ENCODE measurements at places on chromosomes 16 and 17. TPM values are rescaled to one million over a fixed set of nuclear protein-coding genes. Genes with fewer than 3 reads are reported as not detected.

KRT28 gene
- not detected for total RNA-seq

HOXB2 gene
- total RNA-seq: 2.3 TPM

ATP2C2 gene
- not detected for total RNA-seq

DOC2B gene
- under 0.01 TPM for total RNA-seq

HYDIN gene
- 0.26 TPM for total RNA-seq

ACSM2A gene
- not detected for total RNA-seq

ALOXE3 gene
- total RNA-seq: not detected

CD300H gene
- total RNA-seq: not detected

NPIPA3 gene
- total RNA-seq: 0.47 TPM

ZSCAN10 gene
- total RNA-seq: not detected

ZNF830 gene
- 19.8 TPM for total RNA-seq

NPIPB12 gene
- 7.4 TPM for total RNA-seq

TBX2 gene
- total RNA-seq: 31.3 TPM

SLFN5 gene
- total RNA-seq: 78.2 TPM

GHDC gene
- 4.1 TPM for total RNA-seq

HELZ gene
- total RNA-seq: 29.1 TPM
